GM12865 (cell line): ENCODE measurements at places on chromosomes 12 and 14.
A peak's percentile ranks its signal among the peaks of the same experiment; 100 is the strongest.

GRCh38 chr12:113114447-113115178 lies 20.9 kb downstream of the RASAL1 start:
- DNase-seq, result no peak

DNA sequence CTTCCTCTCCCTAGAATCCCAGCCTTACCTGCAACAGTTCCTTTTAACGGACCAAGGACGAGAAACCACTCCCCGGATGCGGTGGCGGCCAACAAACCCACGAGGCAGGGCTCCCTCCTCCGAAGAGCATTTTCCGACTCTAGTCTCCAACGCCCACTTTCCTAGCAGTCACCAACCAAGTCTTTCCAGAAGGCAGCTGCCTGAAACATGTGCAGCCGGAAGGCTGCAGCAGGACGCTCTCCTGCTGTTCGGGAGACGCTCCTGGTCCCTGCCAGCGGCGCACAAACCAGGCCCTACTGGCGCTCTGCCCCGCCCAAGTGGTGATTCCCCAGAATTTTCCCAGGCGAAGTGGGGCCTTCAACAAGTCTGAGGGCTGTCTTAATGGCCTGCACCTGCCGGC lies 21.1 kb upstream of the ADAM20 start:
- DNase-seq, result no peak

- DNase-seq, result no peak
These were observed 338.4 kb downstream of the TMEM121 start for GRCh38 chr14:105864651-105865265.

- no peak for DNase-seq
These were observed 22.0 kb downstream of the VSX2 start for GRCh38 chr14:74261288-74261687.

DNA sequence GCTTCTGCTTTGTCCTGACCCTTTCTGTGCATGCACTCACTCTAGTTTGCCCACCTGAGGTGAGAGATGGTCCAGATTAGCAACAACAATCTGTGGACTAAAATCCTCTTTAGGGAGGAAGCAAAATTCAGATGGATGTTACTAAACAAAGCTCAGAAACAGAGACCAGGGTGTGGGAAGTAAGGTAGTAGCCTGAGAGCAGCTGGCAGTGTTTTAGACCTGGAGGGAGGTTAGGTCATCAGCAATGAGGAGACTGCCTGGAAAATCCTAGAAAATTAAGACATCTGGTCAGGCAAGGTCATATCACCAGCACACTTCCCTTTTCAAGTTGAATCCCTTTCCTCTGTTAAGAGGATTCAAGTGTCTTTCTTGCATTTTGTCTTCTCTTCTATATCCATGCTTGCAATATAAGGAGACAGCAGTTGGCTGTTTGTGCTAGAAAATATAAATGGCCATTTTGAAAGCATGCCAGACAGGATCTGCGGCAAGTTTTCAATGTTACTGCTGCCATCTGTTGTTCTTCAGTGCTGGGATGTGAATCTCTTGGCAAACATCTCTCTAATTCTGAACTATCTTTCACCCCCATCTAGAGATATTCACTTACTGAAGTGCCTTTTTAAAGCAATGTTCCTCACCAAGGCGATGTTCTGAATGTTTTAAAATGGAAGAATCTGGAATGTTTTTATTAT lies 266.4 kb downstream of the NAV3 start:
- no peak for DNase-seq

- no peak for DNase-seq
These were observed 390.0 kb downstream of the EGLN3 start for GRCh38 chr14:33560718-33561431.

- DNase-seq, result no peak
These were observed 390.2 kb downstream of the SOX5 start for GRCh38 chr12:23559268-23559753.

GRCh38 chr14:77088219-77088618 lies 9.8 kb upstream of the CIPC start:
- no peak for DNase-seq

DNA sequence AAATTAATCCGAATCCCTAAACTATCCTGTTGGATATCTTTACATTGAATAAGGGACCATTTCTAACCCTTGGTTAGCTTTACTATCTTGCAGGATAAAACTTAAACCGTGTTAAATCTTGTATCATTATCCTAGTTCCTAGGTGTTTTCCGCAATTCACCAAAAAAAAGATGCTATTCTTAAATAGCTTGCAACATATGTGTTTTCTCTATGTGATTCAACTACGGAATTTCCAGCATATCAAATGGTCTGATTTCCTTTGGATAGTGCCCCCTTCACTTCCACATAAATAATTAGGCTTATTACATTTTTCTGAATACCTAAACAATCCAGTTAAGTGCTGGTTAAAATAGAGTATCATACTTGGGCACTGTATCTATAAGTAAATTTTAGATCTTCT lies 130.3 kb downstream of the ITPR2 start:
- no peak for DNase-seq

- DNase-seq, result peak; percentile 57
These were observed 774 bp upstream of the MANSC4 start for GRCh38 chr12:27780612-27781408.

- DNase-seq, result no peak
These were observed 21.2 kb downstream of the RTL1 start for GRCh38 chr14:100882026-100882967.

DNA sequence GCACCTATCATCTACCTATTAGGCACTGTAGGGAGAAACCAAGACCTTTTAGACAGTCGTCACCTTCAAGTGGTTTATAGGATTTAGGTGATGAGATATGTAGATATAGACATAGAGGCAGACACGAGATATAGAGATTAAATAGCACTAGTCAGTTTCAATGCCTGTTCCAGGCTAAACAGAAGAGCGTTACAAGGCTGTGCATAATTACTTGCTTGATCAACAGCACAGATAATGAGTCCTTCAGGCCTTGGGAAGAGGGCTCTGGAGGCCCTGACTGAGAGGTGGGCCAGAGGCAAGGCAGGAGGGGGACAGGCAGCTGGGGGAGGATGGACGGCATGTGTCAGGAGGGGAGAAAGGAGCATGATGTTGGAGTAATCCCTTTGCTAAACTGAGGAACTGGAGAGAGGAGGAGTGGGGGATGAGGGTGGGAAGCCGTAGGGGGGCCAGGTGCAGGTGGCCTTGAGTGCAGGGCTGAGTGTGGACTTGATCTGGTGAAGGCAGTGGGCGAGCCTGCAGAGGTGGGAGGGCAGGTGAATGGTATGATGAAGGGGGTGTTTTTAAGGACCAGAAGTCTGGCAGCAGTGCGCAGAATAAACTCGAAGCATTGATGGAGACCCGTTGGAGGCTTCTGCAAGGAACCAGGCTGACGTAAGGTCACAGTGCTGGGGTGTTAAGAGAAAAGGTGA lies 43.9 kb upstream of the ATP23 start:
- no peak for DNase-seq

- DNase-seq, result no peak
These were observed 72.1 kb downstream of the FOXN3 start for GRCh38 chr14:89344920-89345254.

GRCh38 chr12:84929501-84929900 lies 16.9 kb upstream of the SLC6A15 start:
- no peak for DNase-seq

- peak; percentile 59 for DNase-seq
These were observed 7.4 kb upstream of the GLRX5 start for GRCh38 chr14:95527387-95528002.

DNA sequence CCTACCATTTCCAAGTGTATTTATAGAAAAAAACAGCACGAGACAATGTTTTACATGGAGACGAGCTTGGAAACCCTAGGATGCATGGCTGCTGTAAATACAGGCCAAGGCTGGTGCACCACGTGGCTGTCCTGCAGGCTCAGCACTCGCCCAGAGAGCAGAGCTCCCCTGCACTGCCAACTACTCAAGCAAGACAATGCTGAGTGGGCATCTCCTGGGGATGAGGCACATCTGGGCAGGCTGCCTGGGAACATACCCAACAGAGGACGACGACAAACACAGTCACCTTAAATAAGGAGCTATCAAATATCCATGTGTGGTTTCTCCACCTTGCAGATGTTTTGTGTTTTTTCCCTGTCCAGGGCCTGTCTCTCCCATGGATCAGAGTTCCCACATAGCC lies 128.3 kb upstream of the PRMT8 start:
- DNase-seq, result no peak

- no peak for DNase-seq
These were observed 12.1 kb downstream of the KRT85 start for GRCh38 chr12:52355176-52355575.

DNA sequence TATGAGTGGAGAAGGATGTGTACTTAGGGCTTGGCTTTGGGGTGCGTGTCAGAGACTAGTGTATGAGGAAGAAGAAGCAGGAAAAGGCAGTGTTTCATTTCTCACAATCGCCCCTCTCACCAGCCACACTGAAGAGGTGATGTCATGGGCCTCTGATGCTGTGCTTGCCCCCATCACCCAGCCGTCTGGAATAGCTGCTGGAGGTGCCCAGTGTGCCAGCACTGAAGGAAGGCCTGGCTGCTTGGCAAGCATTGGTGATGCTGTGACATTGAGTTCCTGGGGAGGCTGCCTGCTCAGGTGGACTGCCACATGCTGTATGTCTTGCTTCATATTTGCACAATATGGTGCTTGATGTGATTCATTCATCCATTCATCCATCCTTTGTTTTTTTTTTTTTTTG lies 56.2 kb downstream of the CRADD start:
- DNase-seq, result no peak

DNA sequence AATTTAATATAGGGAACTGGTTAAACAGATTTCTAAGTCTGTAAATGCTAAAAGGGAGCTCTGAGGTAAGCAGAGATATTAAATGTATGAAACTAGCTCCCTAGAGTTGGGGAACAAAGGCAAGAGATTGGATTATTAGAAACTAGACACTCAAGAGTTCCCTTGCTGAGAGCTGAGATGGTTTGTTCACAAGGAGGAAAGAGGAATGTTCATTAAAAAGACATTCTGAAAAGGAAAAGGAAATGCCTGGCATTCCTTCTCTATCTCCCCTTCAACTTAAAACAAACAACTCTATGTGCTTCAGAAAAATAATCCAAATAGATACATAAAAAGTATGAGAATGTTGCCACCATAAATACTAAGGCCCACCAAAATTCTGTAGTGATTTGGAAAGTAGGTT lies 73.7 kb downstream of the GALNT4 start:
- DNase-seq, result no peak

- DNase-seq, result no peak
These were observed 69.6 kb downstream of the MGST1 start for GRCh38 chr12:16417058-16417457.

DNA sequence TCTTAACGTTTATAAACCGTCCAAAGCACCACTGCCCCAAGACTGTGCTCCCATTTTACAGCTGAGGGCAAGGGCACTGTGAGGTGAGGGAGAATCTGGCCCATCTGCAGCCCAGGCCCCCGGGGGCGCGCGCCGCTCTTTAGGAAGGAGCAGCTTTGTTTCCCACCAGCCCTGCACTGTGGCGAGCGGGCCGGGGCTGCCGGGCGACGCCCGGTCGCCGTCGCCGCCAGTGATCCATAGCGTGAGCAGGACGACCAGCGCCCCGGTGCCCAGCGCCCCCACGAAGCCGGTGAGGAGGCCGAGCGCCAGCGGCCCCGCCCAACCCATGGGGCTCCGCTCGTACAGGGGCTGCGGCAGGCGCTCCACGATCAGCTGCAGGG lies 34.6 kb downstream of the FIGNL2 start:
- no peak for DNase-seq

GRCh38 chr12:15541996-15542631 lies 219.8 kb downstream of the PTPRO start:
- DNase-seq, result no peak

- no peak for DNase-seq
These were observed 48.7 kb downstream of the EID3 start for GRCh38 chr12:104352106-104352713.

GRCh38 chr12:23621900-23622299 lies 327.6 kb downstream of the SOX5 start:
- no peak for DNase-seq

DNA sequence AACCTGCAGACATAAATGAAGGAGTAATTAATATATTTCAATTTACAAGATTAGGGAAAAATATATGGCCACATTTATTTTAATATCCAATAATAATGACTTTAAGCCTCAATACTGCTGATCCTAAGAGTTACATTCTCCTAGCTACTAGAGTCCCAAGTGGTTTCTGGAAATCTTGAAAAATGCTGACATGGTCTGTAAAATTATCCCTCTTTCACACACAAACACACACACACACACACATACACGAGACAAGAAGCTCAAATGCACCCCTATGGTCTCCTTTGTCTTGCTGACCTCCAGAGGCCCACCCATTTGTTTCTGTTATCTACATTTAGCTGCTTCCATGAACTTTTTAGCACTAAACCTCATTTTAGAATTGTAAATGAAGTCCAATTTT lies 53.0 kb upstream of the USP15 start:
- no peak for DNase-seq

GRCh38 chr14:65976761-65977404 lies 509.3 kb upstream of the CCDC196 start:
- no peak for DNase-seq

- DNase-seq, result no peak
These were observed 184.4 kb upstream of the CCND2 start for GRCh38 chr12:4089121-4089606.

DNA sequence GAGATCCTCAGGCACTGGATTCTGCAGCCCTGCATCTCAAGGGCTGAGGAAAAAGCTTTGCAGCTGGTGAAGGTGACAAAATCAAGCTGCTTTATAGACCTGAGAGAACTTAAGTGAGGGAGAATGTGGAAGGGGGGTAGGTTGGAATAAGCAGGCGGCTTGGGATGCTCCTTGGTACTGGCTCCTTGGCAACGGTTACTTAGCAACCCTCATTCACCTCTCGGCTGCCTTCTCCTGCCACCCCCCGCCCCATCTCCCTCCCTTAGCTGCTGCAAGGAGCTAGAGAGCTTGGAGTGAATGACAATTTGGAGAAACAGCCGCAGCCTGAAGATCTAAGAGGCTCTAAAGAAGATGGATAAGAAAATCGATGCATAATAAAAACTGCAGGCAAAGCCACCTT lies 44.1 kb upstream of the CISTR start:
- DNase-seq, result no peak
